T follicular helper cell (primary cell): ENCODE measurements at places on chromosomes 11 and 22.

- no peak for DNase-seq
Measured at GRCh38 chr11:14423633-14424032, 64.7 kb upstream of the RRAS2 start.

DNA sequence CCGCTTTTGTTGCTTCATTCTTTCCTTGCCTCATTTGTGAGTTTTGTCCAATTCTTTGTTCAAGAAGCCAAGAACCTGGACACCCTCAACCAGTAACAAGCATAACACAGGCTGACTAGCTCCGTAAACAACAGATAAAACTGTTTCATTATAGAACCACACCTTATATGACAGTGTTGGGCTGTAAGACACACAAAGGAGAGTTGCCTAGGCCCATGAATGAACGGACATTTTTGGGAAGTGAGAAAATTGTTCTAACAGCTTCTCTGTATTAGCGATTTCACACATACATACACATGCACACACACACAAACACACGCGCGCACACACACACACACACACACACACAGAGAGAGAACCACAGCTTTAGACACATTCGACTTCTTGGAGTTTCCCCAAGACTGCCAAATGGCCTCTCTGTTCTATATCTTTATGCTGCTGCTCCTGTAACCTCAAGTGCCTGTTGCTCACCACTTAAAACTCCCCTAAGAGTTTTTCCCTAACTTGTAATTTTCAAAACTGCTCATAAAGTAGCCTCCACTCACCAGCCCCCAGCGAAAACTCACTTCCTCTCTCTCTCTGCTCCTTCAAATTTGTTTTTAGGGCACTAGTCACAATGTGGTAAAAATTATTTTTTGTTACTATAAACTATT is 35.9 kb downstream of the CTSC start:
- DNase-seq, result no peak

DNA sequence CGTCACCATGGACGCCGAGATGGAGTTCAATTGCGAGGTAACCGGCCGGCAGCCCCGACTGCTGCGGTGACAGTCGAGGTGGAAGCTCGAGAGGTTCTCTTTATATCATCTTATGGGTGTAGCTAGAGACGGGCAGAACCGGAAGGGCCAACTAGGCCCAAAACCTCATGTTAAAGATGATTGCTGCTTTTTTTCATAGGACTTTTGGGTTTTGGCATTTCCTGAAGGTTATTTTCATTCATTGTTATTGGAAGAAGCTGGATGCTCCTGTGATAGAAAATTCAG is 585 bp downstream of the NF2 start:
- peak; percentile 22 for DNase-seq

DNA sequence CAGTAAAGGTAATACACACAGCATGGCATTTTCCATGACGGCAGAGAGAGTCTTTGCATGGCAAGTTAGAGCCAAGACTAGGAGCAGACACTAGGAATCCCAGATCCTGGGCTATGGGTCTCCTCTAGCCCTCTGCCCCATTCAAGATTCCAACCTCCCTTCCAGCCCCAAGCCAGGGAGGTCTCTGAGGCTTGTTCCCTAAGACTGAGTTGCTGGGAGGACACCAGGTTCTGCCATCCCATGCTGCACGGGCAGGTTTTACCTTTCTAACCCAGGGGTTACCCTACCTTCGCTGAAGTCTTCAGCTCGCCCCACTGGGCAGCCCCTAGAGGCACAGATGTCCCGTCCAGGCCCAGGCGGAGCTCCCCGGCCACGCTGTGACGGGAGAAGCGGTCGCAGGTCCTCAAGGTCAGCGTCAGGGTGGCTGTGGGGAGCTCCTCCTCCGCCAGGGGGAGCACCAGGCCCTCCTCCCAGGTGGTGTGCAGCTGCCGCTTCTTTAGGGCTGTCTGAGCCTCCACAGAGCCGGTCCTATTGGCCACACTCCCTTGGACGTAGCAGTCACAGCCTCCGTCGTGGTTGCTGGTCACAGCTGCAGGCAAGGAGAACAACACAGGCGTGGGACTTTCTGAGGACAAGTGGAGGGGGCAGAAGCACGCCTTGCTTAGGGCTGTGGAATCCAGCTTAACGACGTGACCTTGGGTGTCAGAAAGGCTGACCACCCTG is 33.8 kb downstream of the SYT13 start:
- peak; percentile 8 for DNase-seq

DNA sequence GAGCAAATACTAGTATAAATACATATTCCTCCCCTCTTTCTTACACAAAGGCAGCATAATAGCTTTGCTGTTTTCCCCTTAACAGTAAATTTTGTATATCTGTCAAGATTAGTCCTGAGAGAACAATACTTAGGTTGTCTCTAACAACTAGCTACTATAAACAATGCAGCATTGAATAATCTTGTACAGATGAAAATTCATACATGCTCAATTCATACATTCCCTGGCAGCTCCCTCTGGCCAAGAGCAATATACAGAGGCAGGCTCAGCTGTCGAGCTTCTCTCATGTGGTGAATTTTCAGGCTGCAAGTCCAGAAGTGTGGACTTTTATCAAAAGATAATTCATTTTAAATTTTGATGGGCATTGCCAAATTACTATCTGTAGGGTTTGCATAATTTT is 81.2 kb upstream of the PTH start:
- DNase-seq, result no peak

GRCh38 chr22:49961601-49962011 is 1.0 kb downstream of the PIM3 start:
- DNase-seq, result no peak

DNA sequence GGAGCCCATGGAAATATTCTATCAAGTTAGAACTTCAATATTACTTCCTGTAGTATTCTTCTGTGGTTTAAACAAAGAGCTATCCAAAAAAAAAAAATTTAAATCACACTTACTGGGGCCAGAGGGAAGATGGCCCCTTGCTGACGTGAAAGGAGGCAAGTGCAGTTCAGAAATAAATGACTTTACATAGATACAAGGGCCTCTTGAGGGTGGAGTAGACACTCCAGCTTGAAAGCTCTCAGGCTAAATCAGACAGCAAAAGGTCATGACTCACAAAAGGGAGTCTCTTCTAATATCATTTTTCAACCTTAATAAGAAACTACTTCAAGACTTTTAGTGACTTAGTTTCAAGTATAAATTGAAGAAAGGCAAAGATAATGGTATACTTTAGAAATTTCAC is 1160.3 kb downstream of the FAM181B start:
- DNase-seq, result no peak

GRCh38 chr11:117117681-117118080 is 19.5 kb upstream of the SIK3 start:
- DNase-seq, result no peak

GRCh38 chr11:118619444-118620197 is 12.2 kb downstream of the PHLDB1 start:
- DNase-seq, result no peak

DNA sequence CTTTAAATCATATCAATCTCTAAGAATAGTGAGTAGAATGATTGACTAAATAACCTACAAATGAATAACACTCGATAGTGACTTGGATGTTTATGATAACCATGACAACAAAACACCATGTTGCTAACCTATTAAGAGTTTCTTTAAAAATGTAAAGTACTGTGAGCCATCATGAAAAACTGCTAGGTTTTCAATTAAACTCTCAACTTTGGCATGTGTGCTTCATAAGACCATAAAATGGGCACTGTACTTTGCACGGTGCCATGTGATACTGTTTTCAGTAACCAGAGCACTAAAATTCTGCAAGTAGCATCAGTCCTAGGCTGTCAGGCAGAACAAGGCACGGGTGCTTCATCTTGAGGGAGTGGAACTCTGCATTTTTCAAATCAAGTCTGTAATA is 96.2 kb upstream of the TRIM77 start:
- no peak for DNase-seq

DNA sequence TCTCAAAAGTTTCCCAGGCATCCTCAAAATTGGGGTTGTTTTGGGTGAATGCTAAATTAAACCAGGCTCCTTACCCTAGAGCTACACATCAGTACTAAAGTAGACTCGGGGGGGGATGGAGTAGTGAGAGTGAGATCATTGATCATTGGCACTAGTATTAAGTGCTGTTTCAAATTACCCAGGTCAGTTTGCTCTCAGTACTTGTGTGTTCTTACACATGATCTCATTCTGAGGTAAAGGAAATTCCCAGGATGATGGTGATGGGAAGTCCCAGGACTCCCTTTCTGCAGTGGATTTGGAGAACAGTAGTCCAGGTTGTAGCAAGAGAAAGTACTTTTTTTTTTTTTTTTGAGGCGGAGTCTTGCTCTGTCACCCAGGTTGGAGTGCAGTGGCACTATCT is 12.5 kb downstream of the RBM4 start:
- DNase-seq, result no peak

GRCh38 chr11:65879617-65880016 is at the start of gene CTSW:
Gene CTSW, plus strand, starts transcription at chr11:65879837. Its CDS starts 18 bp downstream, at chr11:65879855.
- no peak for DNase-seq

DNA sequence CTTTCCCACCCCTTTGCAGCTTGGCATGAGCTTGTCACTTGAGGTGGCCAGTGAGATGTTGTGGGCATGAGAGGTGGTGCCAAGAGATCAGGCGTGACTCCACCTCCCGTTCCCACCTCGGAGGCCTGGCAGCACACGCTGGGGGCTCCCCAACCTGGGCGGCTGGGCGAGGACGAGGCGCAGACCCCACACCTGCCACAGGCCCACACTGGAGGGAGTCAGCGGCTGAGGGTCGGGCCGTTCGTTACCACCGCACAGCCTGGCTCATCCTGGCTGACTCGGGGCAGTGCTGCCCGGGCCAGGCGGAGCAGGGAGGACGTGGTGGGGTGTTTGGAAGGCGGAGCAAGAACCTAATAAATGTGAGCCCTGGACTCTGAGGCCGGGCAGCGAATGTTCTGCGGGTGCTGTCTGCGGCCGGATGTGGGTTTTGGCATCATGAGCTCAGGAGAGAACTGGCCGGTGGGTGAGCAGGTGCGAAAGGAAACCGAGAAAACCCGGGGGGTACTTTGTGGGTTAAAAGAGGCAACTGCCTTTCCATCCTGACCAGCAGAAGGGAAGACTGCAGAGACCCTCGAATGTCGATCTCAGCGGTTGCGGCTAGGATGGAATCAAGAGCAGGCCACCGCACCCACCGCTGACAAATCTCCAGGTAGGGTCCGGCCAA is 10.2 kb upstream of the IFITM3 start:
- no peak for DNase-seq

GRCh38 chr11:60887556-60887955 is 18.8 kb downstream of the PRPF19 start:
- DNase-seq, result no peak

GRCh38 chr22:38718414-38718813 is 12.7 kb downstream of the GTPBP1 start:
- DNase-seq, result no peak

DNA sequence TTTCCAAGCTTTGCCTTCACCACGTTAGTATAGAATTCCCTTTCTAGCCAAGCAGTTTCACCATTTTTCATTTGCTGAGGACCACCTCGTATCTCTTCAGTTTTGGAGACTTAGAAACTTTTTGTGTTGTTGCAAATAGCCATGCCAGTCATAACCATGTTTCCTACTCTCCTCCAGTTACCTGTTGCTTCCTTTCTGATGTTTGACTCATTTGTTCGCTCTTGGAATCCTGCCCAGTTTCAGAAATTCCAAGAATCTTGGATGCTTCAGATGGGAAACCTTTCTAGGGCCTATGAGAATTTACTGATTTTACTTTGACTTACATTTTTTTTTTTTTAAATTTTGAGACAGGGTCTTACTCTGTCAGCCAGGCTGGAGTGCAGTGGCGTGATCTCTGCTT is 65.4 kb downstream of the PPP6R3 start:
- DNase-seq, result no peak

GRCh38 chr11:108635106-108635505 is 29.8 kb upstream of the DDX10 start:
- DNase-seq, result no peak

DNA sequence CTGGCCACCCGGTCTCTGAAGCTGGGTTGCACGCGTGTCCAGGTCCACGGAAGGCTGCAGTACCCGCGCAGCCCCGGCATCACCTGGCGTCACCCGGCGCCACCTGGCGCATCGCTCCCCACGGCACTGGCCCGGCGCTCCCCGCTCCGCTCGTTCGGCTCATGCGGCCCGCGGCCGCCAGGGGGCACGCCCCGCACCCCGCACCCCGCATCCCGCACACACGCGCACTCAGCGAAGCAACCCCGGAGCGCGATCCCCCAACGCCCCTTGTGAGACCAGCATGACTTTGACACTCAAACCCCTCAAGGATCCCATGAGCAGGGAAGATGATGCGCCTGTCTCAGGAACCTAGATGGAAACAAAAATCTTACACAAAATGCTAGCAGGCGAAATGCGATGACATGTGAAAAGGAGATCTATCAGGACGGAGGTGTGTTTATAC is 11.9 kb downstream of the B3GNT6 start:
- DNase-seq, result peak; percentile 28

GRCh38 chr22:20028855-20029549 is 8.1 kb downstream of the TANGO2 start:
- DNase-seq, result no peak

DNA sequence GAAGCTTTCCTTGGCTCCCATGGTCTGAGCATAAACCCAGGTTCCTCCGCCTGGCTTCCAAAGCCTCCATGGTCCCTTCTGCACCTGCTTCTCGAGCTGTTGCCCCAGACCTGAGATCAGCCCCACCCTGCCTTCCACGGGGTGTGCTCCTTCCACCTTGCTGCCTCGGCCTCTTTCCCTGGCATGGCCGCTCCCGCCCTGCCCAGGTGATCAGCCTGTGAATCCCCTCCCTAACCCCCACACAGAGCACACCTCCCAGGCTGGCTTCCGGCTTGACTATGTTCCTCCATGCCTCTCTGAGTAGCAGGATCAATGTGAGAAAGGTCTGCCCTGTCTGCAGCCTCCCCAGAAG is 2.7 kb upstream of the PPP6R3 start:
- DNase-seq, result no peak

- DNase-seq, result no peak
Measured at GRCh38 chr11:32172848-32173834, 82.3 kb downstream of the RCN1 start.

- DNase-seq, result no peak
Measured at GRCh38 chr11:95182397-95182796, 48.6 kb downstream of the SESN3 start.

GRCh38 chr22:48118654-48119053 is 1356.2 kb downstream of the TBC1D22A start:
- no peak for DNase-seq

DNA sequence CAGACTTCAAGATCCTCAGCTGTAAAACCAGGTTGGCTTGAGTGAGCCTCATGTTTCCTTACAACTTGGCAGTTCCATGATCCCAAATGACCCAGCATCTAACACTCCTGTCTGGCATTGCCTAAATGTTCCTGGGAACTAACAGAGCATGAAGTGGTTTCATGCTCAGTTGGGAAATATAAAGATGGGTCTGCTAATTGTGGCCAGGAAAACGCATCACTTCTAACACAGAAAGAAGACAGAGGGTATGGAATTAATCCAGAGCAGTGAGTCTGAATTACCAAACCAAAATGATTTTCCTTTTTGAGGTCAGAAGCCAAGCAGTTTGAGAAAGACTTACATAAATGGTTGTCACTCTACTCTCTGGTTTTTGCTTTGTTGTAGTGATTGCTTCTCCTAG is 60.5 kb upstream of the MMP13 start:
- DNase-seq, result no peak
